Thyroid gland (tissue), 4 donors: ENCODE measurements at places on chromosomes 4 and X.

GRCh38 chrX:67607466-67607865 lies 63.6 kb downstream of the AR start:
- no peak overlapping the region for H3K27ac ChIP-seq
- H3K36me3 ChIP-seq, result no peaks in the 10 kb centered on the region
- H3K27me3 ChIP-seq, result no peaks in the 10 kb centered on the region
- no peak overlapping the region for H3K4me3 ChIP-seq

DNA sequence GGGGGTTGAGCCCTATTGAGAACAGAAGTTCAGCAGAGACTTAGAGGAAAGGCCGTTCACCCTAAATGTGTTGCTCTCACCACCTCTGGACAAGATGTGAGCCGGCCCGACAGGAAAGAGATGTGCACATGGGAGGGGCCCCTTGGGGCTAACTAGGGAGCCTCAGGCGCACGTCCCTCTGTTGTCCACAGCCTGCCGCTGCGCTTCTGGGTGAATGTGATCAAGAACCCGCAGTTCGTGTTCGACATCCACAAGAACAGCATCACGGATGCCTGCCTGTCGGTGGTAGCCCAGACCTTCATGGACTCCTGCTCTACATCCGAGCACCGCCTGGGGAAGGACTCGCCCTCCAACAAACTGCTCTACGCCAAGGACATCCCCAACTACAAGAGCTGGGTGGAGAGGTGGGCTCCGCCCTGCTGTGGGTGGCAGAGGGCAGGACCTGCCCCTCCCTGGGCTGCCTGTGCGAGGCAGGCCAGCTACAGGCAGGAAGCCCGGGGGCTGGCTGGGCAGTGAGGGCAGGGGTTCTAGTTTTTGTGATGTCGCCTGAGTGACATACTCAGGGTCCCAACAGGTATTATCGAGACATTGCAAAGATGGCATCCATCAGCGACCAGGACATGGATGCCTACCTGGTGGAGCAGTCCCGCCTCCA lies 8.0 kb downstream of the LAGE3 start:
- H3K27ac ChIP-seq, result no peak overlapping the region
- H3K36me3 ChIP-seq, result no peaks in the 10 kb centered on the region
- no peak for DNase-seq
- no peak overlapping the region for H3K4me3 ChIP-seq
- H3K27me3 ChIP-seq, result no peaks in the 10 kb centered on the region

- no peak overlapping the region for H3K4me3 ChIP-seq
- no peaks in the 10 kb centered on the region for H3K27me3 ChIP-seq
- H3K4me1 ChIP-seq, result no peaks in the 10 kb centered on the region
- no peak overlapping the region for H3K27ac ChIP-seq
These were observed 43.5 kb downstream of the CLCN3 start for GRCh38 chr4:169663831-169664230.

GRCh38 chrX:137425986-137426385 lies 139.9 kb upstream of the ZIC3 start:
- H3K27ac ChIP-seq, result no peak overlapping the region
- H3K36me3 ChIP-seq, result no peaks in the 10 kb centered on the region
- peaks cover 12% of the 10 kb centered on the region for H3K4me1 ChIP-seq

DNA sequence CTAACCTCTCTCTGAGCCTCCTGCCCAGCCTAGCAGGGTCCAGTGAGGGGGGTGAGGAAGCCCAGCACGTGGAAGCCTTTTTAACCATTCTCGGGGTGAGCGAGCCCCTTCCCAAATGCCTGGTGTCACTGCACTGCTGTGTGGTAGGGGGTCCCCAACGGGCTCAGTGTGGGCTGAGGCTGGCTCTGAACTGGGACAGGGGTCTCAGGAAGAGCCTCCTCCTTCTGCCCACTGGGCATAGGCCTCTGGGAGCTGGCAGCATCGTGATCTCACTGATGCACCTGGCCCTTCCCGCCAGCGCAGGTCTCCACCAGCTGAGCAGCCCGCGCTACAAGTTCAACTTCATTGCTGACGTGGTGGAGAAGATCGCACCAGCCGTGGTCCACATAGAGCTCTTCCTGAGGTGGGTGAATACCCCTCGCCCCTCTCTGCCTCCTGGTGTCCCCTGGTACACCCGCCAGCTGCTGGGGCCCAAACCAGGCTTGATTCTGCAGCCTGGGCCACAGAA lies 12.6 kb downstream of the HTRA3 start:
- no peak overlapping the region for H3K4me3 ChIP-seq
- no peaks in the 10 kb centered on the region for H3K27me3 ChIP-seq
- H3K36me3 ChIP-seq, result no peaks in the 10 kb centered on the region
- DNase-seq, result no peak
- no peaks in the 10 kb centered on the region for H3K4me1 ChIP-seq
- no peak overlapping the region for H3K27ac ChIP-seq

GRCh38 chrX:47571896-47572295 lies 10.3 kb upstream of the TIMP1 start:
- no peak for DNase-seq
- peaks cover 13% of the 10 kb centered on the region for H3K4me1 ChIP-seq
- H3K4me3 ChIP-seq, result no peak overlapping the region
- H3K36me3 ChIP-seq, result peaks cover 33% of the 10 kb centered on the region

GRCh38 chr4:147425019-147425418 lies 55.9 kb upstream of the EDNRA start:
- no peak overlapping the region for H3K27ac ChIP-seq
- no peak overlapping the region for H3K4me3 ChIP-seq
- DNase-seq, result no peak
- no peaks in the 10 kb centered on the region for H3K4me1 ChIP-seq

GRCh38 chr4:23135792-23136645 lies 443.3 kb downstream of the GBA3 start:
- no peak overlapping the region for H3K27ac ChIP-seq
- no peak overlapping the region for H3K4me3 ChIP-seq
- no peaks in the 10 kb centered on the region for H3K36me3 ChIP-seq
- DNase-seq, result no peak
- H3K27me3 ChIP-seq, result no peaks in the 10 kb centered on the region
